ENCODE measurements at places on chromosomes 1 and 21.

DNA sequence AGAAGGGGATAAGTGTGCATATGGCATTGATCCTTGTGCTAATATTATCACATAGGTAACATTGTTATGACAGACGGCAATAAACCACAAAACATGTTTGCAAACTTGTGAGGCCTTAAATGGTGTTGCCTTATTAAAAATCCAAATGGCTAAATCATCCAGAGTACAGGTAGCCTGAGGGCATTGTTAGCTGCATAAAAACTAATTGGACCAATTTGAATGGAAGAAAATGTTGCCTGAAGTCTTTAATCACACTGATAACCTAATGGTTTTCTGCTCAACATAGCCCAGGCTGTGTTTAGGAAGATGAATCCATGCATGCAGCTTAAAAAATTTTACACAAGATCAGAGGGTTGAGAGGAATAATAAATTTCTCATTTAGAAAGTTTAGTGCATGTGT lies 19.4 kb upstream of the LRRC53 start:
- DNase-seq, result no peak

GRCh38 chr1:84254703-84255238 lies 46.7 kb upstream of the SAMD13 start:
- no peak for DNase-seq

DNA sequence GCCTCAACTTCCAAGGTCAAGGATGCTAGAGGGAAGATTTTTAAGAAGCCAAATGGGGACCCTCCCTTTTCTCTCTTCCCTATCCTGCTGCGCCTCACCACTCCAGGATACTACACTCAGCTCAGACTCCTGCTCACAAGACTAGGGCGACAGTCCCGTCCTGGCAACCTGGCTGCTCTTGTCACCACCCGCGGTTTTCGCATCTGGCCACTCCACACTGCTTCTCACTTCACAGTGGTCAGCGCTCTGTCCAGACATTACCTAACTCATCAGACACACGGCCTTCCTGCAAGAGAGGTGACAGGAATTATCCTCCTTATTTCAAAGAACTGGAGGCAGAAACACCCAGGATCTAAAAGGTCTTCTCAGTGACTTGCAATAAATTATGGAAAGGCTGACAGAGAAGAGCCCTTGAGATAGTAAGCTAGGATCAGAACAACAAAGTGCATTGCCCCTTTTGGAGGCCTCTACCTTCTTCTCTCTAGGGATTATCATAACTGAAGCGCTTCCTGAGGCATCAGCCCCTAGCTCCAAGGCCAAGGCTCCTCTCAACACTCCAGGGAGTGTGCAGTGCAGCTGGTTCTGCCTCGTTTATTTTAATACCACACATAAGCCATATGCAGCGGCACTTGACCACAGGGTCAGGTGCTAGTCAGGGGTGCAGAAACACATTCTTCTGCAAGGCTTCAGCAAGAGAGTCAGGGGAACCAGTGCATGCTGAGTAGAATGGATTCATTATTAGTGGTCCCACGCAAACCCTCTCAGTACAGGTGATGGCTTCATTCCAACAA lies 41.9 kb downstream of the ASTN1 start:
- DNase-seq, result peak; percentile 100

DNA sequence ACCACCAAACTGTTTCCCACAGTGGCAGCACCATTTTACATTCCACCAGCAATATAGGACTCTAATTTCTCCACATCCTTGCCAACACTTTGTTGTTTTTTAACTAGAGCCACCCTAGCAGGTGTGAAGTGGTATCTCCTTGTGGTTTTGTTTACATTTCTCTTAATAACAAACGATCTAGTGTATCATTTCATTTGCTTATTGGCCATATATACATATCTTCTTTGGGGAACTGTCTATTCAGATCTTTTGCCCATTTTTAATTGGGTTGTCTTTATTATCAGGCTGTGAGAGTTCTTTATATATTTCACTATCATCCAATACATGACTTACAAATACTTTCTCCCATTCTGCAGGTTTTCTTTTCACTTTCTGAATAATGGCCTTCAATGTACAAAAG lies 18.0 kb downstream of the TRIM33 start:
- no peak for DNase-seq

GRCh38 chr21:26405735-26406361 lies 167.2 kb downstream of the CYYR1 start:
- no peak for DNase-seq

DNA sequence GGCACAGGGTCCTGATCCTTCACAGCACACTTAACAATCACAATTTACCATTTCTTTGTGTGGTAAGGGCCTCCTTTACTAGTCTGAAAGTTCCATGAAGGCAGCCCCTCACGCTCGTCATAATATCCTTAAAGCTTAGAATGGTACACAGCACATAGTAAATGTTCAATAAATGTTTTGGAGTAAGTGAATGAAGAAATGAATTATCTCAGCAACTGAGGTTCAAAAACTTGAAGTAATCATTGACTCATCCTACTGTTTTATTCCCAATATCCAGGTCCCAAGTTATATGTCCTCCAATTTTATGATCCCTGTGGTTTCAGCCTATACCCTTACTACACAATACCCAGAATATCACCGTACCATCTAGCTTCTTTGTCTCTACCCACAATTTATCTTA lies 2.2 kb upstream of the C1orf162 start:
- DNase-seq, result no peak

- DNase-seq, result no peak
Measured at GRCh38 chr1:8127171-8127641, 101.1 kb upstream of the ERRFI1 start.

DNA sequence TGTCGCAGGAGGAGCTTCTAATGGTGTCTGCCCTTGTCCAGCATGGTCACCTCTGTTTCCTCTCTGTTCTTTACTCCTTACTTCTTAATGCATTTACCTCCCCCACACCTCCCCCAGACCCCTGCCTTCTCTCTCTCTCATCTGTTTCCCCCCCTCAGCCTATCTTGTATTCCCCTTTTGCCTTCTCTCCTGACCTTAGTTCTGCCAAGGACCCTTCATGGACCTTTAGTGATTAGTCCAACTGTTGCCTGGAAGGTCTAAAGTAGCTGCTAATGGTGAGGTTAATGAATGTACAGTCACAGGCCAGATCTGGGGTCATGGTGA lies 42.3 kb upstream of the PPP2R5A start:
- no peak for DNase-seq

GRCh38 chr1:2979191-2980072 lies 41.8 kb upstream of the ACTRT2 start:
- DNase-seq, result no peak

GRCh38 chr1:206663832-206664652 lies 20.7 kb upstream of the MAPKAPK2 start:
- DNase-seq, result peak; percentile 63

DNA sequence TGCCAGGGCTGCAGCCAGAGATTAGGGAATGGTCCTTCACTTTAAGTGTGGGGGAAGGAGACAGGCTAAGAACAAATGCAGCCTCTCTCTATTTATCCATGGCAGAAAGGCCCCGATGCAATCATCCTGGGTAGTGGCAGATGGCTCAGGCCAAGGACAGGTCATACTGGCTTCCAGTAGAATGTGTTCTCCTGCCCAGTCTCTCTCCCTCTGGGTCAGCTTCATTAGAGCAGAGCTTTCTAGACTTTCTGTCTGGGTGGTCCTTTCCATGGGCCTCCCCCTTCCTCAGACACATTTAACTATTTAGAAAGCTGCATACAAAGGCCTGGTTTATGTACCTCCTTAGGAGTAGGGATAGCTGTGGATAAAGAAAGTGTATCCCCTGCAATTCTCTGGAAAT lies 4.8 kb upstream of the PTCH2 start:
- DNase-seq, result no peak

DNA sequence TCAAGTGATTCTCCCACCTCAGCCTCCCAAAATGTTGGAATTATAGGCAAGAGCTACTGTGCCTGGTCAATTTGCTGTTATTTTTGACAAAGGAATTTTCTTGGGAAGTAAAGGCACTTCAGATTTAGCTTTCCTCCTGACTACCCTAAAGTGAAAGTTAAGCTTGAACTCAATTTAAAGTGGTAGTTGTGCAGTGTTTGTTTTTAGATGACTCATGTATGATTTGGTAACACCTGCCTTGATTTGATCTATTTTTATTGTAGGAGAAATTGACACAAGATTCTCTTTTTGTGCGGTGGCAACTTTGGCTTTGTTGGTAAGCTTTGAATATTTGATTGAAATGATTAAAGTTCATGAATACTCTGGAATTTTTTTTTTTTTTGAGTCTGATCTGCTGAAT lies 5.0 kb downstream of the RABGGTB start:
- no peak for DNase-seq

GRCh38 chr1:176765608-176766007 lies 302.6 kb downstream of the PAPPA2 start:
- no peak for DNase-seq

GRCh38 chr1:236425031-236425663 lies 31.1 kb downstream of the EDARADD start:
- DNase-seq, result no peak
